Activated CD4-positive, CD25-positive, alpha-beta regulatory T cell treated with anti-CD3 and anti-CD28 coated beads, Interleukin-2, amount 50 U/mL, for 72 hours (primary cell): ENCODE measurements at places on chromosomes 16 and 17.

DNA sequence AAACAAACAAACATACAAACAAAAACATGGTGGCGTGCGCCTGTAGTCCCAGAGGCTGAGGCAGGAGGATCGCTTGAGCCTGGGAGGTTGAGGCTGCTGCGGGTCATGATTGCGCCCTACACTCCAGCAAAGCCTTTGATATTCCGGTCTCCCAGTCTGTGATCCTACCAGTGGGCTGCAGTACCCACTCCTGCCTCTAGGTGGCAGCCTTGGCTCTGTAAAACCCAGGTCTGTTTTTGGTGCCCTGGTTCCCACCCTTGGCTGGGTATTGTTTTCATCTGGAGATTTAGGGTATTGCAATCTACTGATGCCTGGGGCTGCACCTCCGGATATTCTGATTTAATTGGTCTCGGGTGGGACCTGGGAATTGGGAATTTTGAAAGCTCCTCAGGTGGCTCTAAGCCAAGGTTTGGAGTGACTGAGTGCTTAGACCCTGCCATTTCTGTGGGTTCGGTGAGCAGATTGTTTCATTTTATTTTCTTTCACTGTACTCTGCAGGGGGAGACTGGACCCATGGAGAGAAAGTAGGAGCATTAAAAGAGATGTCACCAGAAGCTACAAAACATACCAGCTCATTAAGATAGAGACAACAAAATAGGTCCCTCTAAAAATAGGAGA lies 40.5 kb downstream of the MYH3 start:
- DNase-seq = peak; percentile 78

GRCh38 chr16:31186176-31186575 lies 6.2 kb downstream of the FUS start:
- DNase-seq = no peak

- DNase-seq = no peak
These were observed 3.7 kb upstream of the DHX33 start for GRCh38 chr17:5472511-5472910.

GRCh38 chr16:53081032-53081424 lies 26.2 kb downstream of the CHD9 start:
- no peak for DNase-seq

- DNase-seq = no peak
These were observed 3.7 kb upstream of the BANP start for GRCh38 chr16:87947356-87948118.
